Mucosa of gallbladder (tissue), 1 donor: ENCODE measurements at places on chromosomes 16 and 17. TPM values are rescaled to one million over a fixed set of nuclear protein-coding genes. Genes with fewer than 3 reads are reported as not detected.

ACADVL gene
- 914 TPM for total RNA-seq

GGT6 gene
- total RNA-seq: 21.3 TPM

DNASE1L2 gene
- total RNA-seq: 4.6 TPM

CCL17 gene
- not detected for total RNA-seq

TNFRSF13B gene
- 0.32 TPM for total RNA-seq

RHBDL1 gene
- total RNA-seq: 5.5 TPM

PIK3R6 gene
- total RNA-seq: 2.8 TPM

SHBG gene
- 0.89 TPM for total RNA-seq

DNAAF1 gene
- 0.46 TPM for total RNA-seq

PSMB10 gene
- 68.8 TPM for total RNA-seq

ADAMTS18 gene
- total RNA-seq: not detected

PPP1R27 gene
- not detected for total RNA-seq

KRTAP3-1 gene
- not detected for total RNA-seq

HSPB9 gene
- total RNA-seq: 0.29 TPM

EME1 gene
- 1.4 TPM for total RNA-seq

MT1E gene
- total RNA-seq: 137 TPM

SOX15 gene
- total RNA-seq: 3.1 TPM

RRAD gene
- 9.4 TPM for total RNA-seq

PYDC1 gene
- not detected for total RNA-seq

SLC5A11 gene
- total RNA-seq: 2.5 TPM

STX1B gene
- total RNA-seq: 0.58 TPM

DUS1L gene
- total RNA-seq: 92.4 TPM

SPSB3 gene
- total RNA-seq: 57.9 TPM

KCNJ2 gene
- total RNA-seq: 2.5 TPM

SHISA6 gene
- total RNA-seq: 0.75 TPM

TRPV3 gene
- total RNA-seq: 5.7 TPM

CD300LF gene
- 1.8 TPM for total RNA-seq

OTOP3 gene
- total RNA-seq: not detected

ZSCAN10 gene
- 0.37 TPM for total RNA-seq

ABCC3 gene
- 367 TPM for total RNA-seq

ATAD5 gene
- total RNA-seq: 0.92 TPM

MT1A gene
- 1.9 TPM for total RNA-seq

BRIP1 gene
- total RNA-seq: 0.83 TPM

TP53TG3 gene
- not detected for total RNA-seq

KRTAP4-5 gene
- total RNA-seq: not detected
